ENCODE measurements at places on chromosomes 1 and 21. TPM values are rescaled to one million over a fixed set of nuclear protein-coding genes. Genes with fewer than 3 reads are reported as not detected.

DNA sequence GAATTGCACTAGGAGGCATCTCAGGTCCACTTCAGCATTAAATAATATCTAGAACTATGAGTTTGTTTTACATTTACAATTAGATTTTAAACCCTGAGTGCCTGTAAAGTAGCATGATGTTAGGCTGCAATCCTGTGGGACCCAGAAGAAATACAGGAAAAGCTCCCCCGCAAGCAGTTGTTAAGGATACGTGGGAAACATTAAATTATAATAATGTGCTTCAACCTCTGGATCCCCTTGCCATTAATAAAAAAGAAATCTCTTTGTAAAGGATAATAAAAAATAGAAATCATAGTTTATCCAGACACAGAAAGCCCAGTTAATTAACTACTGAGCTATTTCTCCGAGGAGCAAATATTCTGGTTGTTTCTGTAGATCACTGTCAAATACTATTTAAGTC is 106.0 kb downstream of the PCNX2 start:
- no peak for DNase-seq
- no peak overlapping the region for H3K4me3 ChIP-seq
- H3K27ac ChIP-seq = no peak overlapping the region
- H3K36me3 ChIP-seq = peaks cover 54% of the 10 kb centered on the region

DNA sequence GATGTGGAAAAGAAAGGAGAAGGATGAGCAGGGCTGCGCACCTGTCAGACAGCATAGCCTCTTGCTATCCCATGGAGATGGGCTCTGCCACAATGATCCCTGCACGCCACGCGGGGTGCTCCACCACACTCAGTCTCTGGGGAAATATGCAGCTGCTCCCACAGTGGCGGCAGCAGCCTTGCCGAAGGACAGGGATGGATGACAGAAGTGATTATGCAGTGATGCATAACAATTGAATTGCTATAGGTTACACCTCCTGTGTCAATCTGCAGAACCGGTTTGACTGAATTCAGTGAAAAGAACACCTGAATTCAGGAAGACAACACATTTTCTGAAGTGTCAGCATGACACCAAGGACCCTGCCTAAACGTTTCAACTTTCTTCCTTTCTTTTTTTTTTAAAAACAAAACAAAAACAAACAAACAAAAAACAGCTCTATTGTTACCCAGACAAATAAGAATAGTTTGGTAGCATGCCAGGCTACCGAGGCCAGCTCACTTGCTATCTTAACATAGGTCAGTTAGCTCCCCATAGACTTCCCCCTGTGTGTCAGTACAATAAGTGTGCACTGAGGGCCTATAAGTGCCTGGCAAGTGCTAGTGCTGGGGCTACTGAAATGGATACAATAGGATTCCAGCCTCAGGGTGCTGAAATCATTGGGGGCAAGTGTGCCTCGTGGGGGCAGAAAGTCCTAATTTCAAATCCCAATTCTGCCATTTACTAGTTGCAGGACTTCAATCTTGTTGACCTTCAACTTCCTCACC is 127.6 kb upstream of the LMO4 start:
- H3K4me3 ChIP-seq = no peak overlapping the region
- H3K27me3 ChIP-seq = peaks cover 26% of the 10 kb centered on the region
- H3K4me1 ChIP-seq = peaks cover 8% of the 10 kb centered on the region

GRCh38 chr1:69305621-69306020 is 262.1 kb upstream of the LRRC7 start:
- no peak overlapping the region for H3K27ac ChIP-seq
- H3K4me3 ChIP-seq = no peak overlapping the region
- no peaks in the 10 kb centered on the region for H3K36me3 ChIP-seq

- H3K4me3 ChIP-seq = no peak overlapping the region
- H3K27me3 ChIP-seq = no peaks in the 10 kb centered on the region
- no peak overlapping the region for H3K27ac ChIP-seq
- no peak for DNase-seq
- H3K36me3 ChIP-seq = peaks cover 5% of the 10 kb centered on the region
- peaks cover 3% of the 10 kb centered on the region for H3K4me1 ChIP-seq
These were observed 104.0 kb downstream of the EIF4G3 start for GRCh38 chr1:21072721-21073120.

DNA sequence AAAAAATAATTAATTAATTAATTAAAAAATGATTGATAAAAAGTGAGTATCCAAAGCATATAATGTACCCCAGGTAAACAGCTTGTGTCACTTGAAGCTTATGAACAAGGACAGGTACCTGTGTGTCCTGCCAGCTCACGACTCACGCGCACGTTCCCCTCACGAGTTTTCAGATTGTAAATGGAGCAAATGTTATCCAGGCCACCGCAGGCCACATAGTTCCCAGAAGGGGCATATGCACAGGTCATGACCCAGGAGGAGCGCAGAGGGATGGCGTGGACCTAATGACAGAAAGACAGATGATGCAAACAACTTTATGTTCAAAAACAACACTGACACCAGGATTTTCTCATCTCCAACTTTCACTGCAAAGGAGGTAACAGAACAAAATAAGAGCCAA is 26.0 kb upstream of the NADK start:
- no peak overlapping the region for H3K4me3 ChIP-seq
- no peaks in the 10 kb centered on the region for H3K27me3 ChIP-seq
- H3K36me3 ChIP-seq = peaks cover 6% of the 10 kb centered on the region
- DNase-seq = no peak
- H3K27ac ChIP-seq = no peak overlapping the region
- H3K4me1 ChIP-seq = peaks cover 33% of the 10 kb centered on the region

- no peaks in the 10 kb centered on the region for H3K27me3 ChIP-seq
- H3K36me3 ChIP-seq = no peaks in the 10 kb centered on the region
- H3K4me3 ChIP-seq = no peak overlapping the region
These were observed 3.2 kb downstream of the CITED4 start for GRCh38 chr1:40858856-40859416.

Gene PCAT6
- total RNA-seq = 0.71 TPM

Gene TFF1
- total RNA-seq = not detected

Gene ATAD3C
- total RNA-seq = 0.49 TPM

Gene NFIA
- 7.1 TPM for total RNA-seq

All from naive thymus-derived CD8-positive, alpha-beta T cell (primary cell).